ENCODE measurements at places on chromosomes 13 and 19.

DNA sequence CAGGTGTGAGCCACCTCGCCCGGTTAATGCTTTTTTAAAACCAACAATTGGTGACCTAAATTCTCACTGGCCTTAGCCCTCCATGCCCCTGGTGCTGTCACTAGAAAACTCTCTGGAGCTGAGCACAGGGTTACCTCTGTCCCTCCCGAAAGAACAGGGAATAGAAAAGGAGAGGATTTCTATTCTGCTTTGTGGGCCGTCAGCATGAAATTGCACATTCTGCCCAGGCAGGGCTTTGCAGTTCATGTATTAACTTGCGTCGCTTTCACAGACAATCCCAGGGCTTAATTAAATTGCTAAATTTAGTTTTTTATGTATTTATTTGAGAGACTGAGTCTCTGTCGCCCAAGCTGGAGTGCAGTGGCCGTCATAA lies 583 bp upstream of the ZNF480 start:
- DNase-seq: no peak

DNA sequence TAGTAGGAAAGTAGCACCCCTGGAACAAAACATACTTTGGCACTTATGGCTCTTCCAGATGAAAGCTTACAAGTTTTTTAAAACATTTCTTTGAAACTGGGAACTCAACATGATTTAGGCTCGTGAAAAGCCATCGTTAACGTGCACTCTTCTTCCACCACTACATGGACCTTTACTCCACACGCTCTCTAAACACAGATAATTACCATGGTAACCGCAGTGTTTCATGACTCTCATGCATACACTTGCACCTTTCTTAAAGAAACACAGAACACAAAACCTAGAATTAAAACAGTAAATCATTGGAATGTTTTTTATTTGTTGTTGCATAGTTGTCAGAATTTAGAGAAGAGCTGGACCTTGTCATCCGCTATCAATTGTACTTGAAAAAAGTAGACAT lies 154.3 kb downstream of the FGF9 start:
- DNase-seq: no peak

DNA sequence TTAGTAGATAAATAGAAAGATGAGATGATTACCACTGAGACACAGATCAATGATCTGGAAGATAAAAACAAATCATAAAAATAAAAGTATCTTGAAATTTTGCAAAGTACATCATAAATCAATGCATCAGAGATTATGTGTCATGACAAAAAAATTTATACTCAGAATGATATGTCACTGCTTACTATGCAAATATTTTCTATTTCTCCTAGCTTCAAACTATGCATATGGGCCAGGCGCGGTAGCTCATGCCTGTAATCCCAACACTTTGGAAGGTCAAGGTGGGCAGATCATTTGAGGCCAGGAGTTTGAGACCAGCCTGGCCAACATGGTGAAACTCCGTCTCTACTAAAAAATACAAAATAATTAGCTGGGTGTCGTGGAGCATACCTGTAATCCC lies 17.3 kb upstream of the RBM26 start:
- no peak for DNase-seq

GRCh38 chr19:5001615-5002014 lies 32.7 kb downstream of the KDM4B start:
- DNase-seq: no peak

DNA sequence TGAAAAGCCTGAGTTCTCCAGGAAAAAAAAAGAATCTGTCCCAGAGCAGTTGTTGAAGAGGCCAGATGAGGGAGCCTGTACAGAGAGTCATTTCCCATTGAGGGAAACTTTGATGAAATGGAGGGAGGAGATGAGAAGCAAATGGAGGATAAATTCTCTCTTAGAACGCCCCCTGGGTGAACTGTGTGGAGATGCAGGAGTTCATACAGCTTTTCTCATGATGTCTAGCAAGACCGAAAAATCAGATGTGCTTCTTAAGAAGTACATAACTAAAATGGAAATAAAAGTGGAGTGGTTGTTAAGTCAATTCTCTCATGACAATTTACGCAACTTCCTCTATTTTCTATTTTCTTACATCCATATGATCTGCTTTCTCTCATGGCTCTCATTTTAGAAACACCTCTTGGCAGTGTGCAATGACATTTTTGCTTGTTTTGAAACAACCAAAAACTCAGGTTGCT lies 1263.1 kb downstream of the PCDH9 start:
- no peak for DNase-seq

DNA sequence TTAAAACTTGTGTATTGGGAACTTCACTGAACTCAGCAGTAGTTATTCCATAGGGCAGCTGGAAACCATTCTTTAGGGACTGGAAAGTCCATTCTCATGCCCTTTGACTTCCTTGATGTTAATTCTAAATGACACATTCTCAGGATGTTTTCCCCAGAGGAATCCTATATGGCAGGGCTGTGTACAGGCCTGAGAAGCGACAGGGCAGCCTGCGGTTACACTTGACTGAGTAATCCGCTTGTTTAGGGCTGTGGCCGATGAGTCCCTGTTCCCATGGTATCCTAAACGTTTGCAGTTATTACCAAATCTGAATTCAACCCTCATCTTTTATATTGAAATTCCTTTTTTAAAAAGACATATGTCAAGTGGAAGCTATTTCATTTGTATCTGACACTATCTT lies 83.5 kb downstream of the COL4A2 start:
- no peak for DNase-seq

GRCh38 chr13:43880926-43881325 lies 1.2 kb downstream of the LACC1 start:
- no peak for DNase-seq

- no peak for DNase-seq
These were observed 292.1 kb downstream of the DNAJC15 start for GRCh38 chr13:43315522-43315921.

- DNase-seq: no peak
These were observed 1.2 kb downstream of the KPNA3 start for GRCh38 chr13:49791315-49791710.

DNA sequence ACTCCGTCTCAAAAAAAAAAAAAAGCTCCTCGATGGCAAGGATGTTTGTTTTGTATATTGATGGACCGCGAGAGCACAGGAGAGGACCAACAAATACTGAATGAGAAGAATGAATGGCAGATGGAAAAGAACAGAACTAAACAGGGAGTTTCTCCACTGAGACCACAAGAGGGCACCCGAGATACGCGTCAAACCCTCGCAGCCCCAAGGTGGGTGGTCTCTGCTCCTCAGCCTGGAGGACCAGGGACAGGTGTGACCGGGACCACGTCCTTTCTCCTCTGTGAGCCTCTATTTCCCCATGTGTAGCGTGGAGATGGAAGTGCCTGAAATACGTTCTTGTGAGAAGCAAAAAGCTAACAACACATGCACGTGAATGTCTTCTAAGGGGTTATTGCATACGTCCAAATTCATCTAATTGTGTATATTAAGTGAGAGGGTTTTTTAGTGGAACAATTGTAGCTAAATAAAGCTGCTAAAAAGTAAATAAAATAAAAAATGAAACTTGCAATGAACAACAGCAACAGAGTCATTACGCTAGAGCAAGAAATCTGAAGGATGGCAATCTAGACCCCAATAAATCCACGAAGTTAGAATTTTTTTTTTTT lies 8.3 kb upstream of the CDC42EP5 start:
- DNase-seq: no peak

DNA sequence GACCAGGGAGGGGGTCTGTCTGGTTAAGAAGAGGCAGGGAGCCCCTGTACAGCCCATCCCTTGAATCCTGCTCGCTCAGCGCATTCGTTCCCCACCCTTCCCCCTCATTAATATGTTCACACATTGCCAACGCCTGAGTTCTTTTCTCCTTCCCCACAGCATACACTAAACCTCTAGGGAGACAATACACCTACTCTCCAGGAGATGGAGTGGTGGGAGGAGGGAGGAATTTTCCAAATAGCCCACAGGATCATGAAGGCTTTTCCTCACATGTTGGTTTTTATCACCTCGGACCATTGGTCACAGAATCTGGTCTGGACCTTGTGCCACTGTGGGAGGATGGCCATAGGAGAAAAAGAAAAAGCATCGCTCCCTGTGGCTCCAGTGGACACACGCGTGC lies 294.9 kb downstream of the SHISA2 start:
- no peak for DNase-seq

- no peak for DNase-seq
These were observed 39.9 kb upstream of the PSPC1 start for GRCh38 chr13:19822673-19823072.

DNA sequence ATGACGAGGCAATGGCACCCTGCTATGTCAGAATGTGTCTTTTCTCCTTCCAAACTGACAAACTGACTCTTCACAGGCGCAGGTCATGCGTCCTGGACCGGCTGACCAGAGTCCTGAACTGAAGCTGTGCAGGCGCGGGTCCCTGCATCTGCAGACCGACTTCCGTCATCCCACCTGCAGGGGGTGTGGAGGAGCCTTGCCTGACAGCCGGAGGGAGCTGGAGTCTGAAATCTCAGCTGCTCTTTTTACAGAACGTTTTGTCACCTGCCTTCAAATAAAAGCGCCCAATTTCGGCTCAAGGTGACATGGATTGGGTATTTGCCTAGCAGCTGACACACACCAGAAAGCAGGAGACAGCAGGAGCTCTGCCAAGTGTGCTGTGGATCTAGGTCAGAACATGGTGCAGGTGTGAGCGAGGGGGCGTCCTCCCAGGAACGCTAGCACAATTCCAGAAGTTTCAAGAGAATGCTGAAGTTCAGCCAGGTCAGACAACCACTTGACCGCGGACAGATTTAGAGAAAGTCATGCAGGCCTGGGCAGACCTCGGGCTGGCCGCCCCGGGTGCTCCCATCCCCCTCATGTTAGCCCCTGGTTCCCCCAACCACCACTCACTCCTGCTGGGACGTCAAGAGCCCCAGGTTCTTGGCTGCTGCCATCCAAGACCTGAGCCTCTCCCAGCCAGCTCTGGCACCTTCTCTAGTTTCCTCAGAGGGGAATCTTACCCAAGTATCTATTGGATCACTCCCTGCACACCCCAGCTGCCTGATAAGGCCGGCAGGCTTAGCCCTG lies 32.8 kb downstream of the ELL start:
- DNase-seq: no peak

GRCh38 chr13:113293686-113294085 lies 3.4 kb upstream of the LAMP1 start:
- no peak for DNase-seq

DNA sequence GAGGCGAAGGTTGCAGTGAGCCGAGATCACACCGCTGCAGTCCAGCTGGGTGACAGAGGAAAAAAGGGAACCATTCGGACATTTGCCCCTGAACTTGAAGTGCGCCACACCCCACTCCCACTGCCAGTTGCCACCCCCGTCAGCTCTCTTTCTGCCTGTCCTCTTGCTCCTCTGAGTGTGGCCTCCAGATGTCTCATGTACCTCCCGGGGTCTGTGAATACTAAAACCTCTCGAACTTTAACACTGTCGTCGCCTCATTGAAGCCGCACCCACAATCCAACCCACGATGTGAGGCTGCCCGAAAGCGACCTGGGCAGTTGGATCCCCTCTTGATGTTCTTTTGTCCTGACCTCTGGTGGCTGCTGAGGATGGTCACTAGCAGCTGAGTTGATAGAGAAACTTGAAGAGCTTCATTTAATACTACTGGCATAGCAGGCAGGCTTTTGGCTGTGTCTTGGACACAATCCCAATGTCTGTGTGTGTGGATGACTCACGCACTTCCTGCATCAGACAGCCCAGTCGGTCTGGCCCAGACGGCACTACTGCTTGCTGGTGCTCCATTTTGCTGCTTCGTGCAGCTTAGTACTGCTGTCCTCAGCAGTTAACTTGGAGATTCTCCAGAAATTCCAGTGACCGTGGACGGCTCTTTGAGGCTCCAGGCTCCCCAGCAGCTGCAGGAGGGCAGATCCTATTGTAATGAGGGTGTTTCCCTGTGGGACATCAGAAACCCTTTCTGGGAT lies 4.2 kb downstream of the FPR3 start:
- no peak for DNase-seq

DNA sequence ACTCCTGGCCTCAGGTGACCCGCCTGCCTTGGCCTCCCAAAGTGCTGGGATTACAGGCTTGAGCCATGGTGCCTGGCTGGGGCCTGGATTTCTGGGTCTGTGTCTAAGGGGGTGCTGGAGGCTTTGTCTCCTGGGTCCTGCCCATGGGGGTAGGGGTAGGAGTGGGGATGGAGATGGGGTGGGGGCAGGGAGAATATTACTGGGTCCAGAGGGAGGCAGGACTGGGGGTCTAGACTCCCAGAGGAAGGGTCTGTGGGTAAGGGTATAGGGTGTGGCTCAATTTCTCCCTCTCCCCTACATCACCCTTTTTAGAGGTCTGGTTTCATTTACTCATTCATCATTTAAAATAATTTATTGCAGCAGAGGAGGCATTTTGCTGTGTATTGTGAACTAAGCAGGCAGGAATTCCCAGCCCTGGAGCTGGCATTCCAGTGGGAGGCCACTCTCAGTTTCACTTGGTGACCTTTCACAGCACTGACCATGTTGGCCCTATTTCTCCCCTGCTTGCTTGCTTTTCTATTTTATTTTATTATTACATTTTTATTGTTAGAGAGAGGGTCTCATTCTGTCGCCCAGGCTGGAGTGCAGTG lies 810 bp upstream of the NFKBID start:
- DNase-seq: no peak

DNA sequence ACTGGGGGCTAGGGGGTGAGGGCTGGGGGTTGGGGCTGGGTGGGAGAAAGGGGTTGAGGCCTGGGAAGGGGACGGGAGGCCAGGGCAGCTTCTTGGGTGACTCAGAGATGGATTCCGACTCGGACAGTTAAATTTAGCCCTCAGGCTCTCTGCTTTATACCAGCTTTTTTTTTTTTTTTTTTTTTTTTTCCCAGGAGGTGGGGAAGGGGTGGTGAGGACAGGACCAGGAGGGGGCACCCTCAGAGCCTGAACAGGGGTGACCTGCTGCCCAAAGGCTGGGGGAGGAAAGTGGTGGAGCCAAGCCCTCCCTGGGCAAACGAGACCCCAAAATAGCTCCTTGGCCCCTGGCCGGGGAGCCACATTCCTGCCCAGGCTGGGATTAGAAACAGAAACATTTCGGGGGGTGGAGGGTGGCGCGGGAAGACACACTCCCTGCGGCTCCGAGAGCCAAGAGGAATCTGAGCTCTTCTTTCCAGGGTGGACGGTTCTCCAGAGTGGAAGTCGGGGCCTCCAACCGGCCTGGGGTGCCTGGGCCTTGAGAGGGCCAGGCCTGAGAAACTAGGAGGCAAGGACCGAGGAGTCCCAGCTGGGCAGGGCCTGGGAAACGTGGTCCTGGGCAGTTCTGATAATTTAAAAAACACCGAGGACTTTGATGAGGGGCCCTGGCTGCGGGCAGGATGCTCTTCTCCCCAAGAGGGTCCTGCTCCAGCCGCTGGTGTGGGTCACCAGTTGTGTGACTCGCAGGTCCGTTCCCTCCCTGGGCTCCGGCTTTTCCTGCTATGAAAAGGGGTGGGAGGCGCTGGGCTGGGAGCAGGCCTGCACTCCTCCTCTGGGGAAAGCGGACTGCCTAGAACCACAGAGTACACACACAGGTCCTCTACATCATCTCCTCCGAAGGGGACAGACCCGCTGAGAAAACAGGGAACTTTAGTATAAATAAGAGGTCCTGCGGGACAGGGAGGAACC lies 813 bp upstream of the DMPK start:
- DNase-seq: no peak
